ENCODE measurements at places on chromosomes 13 and 19.
A peak's percentile ranks its signal among the peaks of the same experiment; 100 is the strongest.

DNA sequence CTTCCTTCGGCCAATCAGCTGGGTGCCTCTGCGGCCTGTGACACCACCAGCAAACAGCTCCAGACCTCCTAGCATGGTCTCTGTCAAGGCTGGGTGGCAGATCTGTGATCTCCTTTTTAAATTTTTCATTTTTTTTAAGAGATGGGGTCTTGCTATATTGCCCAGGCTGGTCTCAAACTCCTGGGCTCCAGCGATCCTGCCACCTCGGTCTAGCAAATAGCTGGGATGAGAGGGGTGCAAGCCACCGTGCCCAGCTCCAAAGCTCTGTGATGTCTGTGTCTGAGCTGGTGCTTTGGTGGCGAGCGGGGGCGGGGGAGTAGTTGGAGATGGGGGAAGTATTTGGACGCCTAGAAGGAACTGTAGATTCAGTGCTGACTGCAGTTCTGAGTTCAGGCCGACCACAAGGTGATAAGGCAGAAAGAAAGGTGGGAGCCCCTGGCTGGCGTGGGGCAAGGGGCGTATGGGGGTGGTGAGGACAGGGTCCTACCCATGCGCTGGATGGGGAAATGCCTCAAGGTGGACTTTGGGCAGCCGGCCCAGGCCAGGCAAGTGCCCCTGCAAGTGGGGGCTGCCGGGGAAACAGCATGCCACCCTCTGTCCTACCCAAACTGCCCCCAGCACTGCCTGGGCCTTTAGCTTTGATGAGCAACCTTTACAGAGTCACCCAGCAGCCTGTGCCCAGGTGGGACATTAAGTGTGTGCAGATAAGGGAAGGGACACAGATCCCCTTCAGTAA is 5.5 kb downstream of the DPP9 start:
- no peak for DNase-seq

DNA sequence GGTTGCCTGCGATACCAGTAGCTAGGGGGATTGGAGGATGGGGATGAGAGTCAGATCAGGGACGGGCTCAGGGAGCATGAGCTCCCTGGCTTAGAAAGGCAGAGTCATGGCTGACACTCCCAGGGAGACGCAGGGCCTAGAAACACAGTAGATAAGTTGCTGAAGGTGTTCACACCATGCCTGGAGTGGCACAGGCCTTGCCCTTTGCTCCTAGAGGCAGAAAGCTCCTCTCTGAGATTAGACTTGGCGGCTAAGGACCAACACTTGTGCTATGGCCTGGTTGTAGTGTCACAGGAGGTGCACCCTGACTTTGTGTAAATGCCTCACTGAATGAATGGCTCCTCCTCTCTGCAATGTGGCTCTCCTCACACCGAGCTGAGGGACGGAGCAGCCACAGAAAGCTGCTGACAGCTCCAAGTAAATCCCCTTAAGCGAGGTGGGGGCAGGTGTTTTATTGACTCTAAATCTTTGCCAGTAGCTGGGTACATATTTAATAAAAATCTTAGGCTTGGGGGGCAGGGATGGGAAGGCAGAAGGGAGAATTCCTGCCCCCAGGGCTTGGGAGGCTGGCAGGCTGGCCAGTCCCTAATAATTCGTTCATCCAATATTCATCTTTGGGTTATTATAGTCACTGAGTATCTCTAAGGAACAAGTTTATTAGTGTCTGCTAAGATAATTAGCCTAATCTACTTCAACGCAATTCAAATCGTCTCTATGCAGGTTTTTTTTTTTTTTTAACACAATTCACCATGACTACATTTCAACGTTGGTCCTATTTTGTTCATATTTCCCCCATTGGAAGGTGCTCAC is 54.9 kb downstream of the SIAH3 start:
- DNase-seq, result no peak

DNA sequence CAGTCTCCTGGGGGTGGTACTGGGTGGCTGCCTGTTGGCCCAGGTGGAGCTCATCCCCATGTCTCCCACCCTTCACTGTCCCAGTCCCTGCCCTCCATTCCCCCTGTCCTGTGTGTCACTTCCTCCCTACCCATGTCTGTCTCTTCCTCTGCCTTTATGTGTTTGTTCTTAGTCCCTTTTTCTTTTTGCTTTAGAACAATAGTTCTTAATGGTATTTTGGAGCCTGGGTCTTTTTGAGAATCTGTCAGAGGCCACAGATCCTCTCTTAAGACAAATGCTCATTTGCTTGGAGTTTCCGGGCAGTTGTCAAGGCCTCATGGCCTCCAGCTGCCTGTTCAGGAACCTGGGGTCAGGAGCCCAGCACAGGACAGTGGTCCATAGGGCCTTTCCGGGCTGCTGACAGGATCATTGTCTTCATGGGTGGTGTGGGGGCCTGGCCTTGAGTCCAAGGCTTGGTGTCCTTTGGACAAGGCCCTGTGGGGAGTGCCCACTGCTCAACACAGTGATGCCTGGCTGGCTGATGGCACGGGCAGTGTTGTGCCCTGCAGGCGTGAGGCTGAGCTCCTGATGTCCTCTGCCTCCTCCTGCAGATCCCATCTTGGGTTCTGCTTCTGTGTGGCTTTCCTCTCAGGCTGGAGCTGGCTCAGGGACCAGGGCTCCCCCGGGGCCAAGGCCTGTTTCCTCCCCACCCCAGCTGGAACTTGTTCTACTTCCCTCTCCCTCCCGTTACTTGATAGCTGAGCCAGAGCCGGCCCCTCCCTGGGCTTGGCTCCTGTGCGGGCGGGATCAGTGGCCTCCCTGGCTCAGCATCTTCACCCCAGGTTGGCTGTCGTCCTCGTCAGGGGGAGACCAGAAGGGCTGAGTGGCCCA is 3.5 kb downstream of the EGLN2 start:
- peak; percentile 66 for DNase-seq

- DNase-seq, result no peak
Observed at GRCh38 chr19:28196961-28197360, 1016.0 kb downstream of the UQCRFS1 start.

DNA sequence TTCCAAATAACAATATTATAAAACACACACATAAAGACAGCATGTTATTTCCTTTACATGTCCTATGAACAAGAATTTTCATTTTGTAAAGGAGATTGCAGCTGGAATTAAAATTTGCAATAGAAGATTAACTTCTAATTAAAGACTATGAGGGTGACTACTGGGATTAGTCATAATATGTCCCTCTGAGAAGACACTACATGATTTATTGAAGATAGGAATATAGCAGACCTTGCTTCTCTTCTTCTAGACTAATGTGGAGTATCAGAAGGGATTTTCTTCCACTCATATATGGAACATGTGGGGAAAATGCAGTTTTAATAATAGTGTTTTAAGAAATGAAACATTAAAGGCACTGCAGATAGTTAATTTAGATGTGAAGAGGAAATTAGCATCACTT is 177.8 kb downstream of the NALCN start:
- no peak for DNase-seq

DNA sequence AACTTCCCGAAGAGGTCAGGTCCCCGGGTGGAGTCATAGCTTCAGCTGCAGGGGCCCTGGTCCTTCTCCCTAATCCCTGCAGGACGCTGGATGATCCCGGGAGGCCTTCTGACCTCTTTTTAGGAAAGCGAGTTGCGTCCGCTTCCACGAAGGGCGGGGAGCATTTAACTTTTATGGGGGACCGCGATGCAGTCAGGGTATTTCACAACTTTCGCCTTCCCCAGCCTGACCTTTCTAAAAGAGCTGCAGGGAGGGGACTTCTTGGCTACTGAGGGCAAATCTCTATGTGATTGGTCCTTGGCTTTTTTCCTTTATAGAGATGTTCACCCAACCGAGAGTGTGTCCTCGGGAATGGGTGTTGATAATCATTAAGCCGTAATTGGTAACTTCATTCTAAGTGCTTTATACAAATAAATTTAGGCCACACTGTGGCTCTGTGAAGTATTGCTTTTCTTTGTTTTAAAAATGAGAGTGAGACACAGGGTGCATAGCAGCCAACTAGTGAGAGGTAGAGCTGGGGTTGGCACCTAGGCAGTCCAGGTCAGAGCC is 778 bp downstream of the ZNF230 start:
- DNase-seq, result peak; percentile 7

DNA sequence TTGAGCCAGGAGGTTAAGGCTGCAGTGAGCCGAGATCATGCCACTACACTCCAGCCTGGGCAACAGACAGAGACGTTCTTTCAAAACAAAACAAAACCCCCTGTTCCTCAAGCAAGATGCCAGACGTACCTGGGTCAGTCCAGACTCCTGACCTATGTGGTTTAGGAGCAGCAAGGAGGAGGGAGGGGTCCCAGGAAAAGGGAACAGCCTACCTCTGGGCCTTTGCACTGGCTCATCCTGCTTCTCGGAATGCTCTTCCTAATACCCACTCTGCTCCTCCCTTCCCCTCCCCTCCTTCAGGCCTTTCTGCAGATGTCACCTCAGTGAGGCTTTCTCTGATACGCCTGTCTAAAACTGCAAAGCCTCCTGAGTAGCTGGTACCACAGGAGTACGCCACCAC is 9.5 kb downstream of the RINL start:
- DNase-seq, result no peak

GRCh38 chr19:4327252-4327876 is 11.3 kb downstream of the STAP2 start:
- DNase-seq, result peak; percentile 87

DNA sequence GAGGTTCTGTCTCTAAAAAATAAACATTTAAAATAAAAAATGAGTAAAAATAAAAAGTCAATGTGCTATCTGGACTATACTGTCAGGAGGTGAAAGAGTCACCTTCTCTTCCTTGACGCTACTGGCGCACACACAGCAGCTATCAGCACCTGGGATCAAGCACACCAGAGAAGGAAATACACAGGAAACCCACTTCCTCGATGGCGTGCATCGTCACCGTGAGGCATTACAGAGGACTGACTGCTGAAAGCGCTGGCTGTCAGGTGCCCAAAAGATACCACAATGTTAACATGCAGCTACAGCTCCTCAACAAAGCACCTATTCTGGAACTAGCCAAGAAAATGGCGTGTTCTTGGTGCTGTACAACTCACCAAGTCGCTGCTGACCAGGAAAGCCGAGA is 6.1 kb downstream of the SLC35E1 start:
- no peak for DNase-seq

GRCh38 chr13:36086117-36086516 is 45.1 kb downstream of the DCLK1 start:
- DNase-seq, result no peak

DNA sequence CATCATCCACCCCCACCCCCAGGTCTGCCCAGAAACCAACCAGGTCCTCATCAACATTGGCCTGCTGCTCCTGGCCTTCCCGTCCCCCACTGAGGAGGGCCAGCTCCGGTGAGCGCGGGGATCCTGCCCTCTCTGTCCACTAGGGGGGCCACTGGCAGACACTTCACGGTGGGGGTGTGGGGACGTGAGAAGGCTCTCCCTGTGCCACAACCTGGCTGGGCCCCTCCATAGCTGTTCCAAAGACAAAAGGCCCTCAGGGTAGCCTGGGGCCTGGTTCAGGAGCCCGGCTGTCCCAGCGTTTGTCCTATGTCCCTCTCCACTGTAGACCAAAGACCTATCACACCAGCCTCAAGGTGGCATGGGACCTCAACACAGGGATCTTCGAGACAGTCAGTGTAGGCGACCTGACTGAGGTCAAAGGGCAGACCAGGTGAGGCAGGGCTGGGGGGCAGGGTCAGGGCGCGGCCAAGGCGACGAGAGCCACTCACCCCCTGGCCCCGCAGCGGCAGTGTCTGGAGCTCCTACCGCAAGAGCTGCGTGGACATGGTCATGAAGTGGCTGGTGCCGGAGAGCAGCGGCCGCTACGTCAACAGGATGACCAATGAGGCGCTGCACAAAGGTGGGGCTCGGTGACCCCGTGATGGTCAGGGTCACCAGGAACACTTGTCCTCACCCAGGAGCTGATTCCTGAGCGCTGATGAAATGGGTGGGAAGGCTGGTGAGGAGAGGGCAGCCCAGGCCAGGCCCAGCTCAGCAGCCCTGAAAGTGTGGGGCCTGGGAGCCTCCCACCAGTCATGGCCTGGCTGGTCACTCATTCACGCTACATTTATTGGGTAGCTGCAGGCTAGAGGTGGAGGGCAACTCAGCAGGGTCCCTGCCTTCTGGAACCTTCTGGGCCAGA is 7.9 kb downstream of the DCAF15 start:
- no peak for DNase-seq

GRCh38 chr13:31866099-31866498 is 126.8 kb downstream of the RXFP2 start:
- DNase-seq, result no peak

DNA sequence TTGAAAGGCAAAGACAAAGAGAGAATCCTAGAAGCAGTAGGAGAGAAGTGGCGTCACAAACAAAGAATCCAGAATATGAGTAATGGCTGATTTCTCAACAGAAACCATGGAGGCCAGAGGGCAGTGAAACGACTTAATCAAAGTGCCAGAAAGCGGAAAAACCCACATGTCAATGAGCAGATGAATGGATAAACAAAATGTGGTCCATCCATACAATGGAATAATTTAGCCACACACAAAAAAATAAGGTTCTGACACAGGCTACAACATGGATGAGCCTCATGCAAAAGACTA is 52.2 kb upstream of the RANBP3 start:
- DNase-seq, result no peak

- DNase-seq, result no peak
Observed at GRCh38 chr19:52936954-52937325, 13.7 kb upstream of the ZNF888 start.

- DNase-seq, result no peak
Observed at GRCh38 chr13:77176350-77176749, 149.4 kb upstream of the FBXL3 start.

DNA sequence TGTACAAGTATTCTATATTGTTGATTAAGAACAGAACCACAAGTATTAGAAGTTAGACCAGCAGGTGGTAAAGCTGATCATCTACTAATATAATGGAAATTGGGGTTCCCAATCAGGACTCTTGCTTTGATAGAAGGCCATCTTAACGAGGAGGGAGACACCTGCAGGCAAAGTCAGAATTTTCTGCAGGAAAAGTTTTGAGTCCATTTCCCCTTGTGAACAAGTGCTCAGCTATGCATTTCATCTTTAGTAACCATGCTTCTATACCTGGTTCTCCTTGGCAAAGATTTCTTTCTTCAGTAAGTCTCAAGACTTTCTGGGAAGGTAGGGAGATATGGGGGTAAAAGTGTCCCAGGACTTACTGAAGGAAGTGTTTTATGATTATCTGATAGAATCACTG is 36.1 kb upstream of the USPL1 start:
- peak; percentile 23 for DNase-seq

GRCh38 chr19:32750441-32751055 is 31.0 kb downstream of the TDRD12 start:
- no peak for DNase-seq

GRCh38 chr13:33205804-33206221 is 79.7 kb downstream of the STARD13 start:
- no peak for DNase-seq

DNA sequence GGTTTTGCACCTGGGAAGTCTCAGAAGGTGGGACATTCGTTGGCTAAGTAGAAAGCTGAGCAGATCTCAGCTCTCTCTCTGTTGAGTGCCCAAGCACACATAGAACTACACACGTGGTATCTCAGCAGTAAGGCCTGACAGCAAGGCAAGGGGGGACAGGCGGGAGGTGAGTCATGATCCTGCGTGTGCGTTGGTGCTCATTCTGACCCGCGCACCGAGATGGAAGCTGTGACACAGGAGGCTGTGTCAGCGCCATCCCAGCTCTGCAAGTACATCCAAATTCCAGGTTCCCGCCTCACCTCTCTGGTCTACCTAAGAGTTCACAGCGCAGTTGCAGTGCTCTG is 135.7 kb downstream of the USP12 start:
- no peak for DNase-seq

- DNase-seq, result peak; percentile 22
Observed at GRCh38 chr13:24217601-24218281, 57.2 kb downstream of the SPATA13 start.
